ENCODE measurements at places on chromosomes 12 and 14. TPM values are rescaled to one million over a fixed set of nuclear protein-coding genes. Genes with fewer than 3 reads are reported as not detected.

- no peak overlapping the region for H3K27ac ChIP-seq
- no peak for DNase-seq
- H3K27me3 ChIP-seq: no peaks in the 10 kb centered on the region
- H3K4me1 ChIP-seq: no peaks in the 10 kb centered on the region
- no peak overlapping the region for H3K4me3 ChIP-seq
- H3K36me3 ChIP-seq: no peaks in the 10 kb centered on the region
Measured at GRCh38 chr12:9240776-9241175, 32.6 kb upstream of the PZP start.

- H3K4me1 ChIP-seq: no peaks in the 10 kb centered on the region
- no peaks in the 10 kb centered on the region for H3K36me3 ChIP-seq
- no peak overlapping the region for H3K4me3 ChIP-seq
- peaks cover 50% of the 10 kb centered on the region for H3K27me3 ChIP-seq
- no peak for DNase-seq
Measured at GRCh38 chr12:102951841-102952240, 5.6 kb upstream of the ASCL1 start.

- no peaks in the 10 kb centered on the region for H3K27me3 ChIP-seq
- no peak overlapping the region for H3K4me3 ChIP-seq
- H3K27ac ChIP-seq: no peak overlapping the region
- no peaks in the 10 kb centered on the region for H3K36me3 ChIP-seq
Measured at GRCh38 chr12:1491983-1492697, 102.2 kb downstream of the FBXL14 start.

DNA sequence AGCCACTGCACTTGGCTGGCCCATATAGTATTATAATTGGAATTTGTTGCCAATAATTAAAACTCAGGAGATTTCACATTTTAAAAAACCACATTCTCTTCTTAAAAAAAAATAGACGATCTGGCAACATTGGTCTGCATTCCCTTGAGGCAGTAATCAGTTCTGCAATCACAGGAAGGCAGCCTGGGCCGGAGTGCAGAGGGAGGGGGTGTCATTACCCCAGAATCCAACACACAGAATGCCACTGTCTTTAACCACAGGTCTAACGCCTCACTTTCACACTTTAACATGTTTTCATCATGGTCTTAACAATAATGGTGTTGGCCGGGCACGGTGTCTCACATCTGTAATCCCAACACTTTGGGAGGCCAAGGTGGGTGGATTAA lies 100.1 kb downstream of the SCARB1 start:
- no peak overlapping the region for H3K4me3 ChIP-seq
- H3K36me3 ChIP-seq: no peaks in the 10 kb centered on the region
- no peaks in the 10 kb centered on the region for H3K4me1 ChIP-seq
- no peaks in the 10 kb centered on the region for H3K27me3 ChIP-seq
- no peak for DNase-seq

GRCh38 chr14:42112108-42112507 lies 505.4 kb downstream of the LRFN5 start:
- H3K4me1 ChIP-seq: no peaks in the 10 kb centered on the region
- no peak for DNase-seq

DNA sequence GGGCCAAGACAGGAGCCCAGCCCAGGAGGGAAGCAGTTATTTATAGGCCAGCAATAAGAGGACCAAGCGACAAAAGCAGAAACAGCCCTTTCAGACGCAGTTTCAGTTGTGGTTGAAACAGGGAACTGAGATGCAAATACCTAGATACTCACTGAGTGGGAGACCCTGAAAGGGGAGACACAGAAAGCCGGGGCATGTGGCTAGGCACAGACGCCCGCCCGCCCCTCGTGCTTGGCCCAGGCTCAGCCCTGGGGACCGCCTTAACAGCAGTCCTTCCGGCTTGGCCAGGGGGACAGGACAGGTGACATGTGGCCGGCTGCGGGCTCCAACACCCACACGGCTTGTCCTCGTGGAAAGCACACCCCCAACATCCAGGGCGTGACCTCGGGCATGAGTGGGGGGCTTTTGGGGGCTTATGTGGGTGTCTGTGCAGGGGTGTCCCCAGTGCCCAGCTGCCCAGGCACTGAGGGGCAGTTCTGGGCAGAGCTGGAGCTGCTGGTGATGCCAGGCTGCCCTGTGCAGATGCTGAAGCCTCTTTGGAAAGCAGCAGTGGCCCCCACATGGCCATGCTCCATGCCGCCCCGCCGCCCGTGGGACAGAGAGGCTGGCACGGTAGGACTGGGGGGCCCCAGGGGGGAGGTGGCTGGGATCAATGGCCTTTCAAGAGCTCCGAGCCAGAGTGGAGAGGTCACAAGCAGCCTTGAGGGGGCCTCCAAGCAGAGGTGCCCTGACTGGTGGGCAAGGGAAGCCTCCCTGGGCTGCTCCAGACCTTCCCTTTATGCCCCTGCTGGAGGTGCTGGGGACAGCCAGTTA lies 2.1 kb downstream of the PLD4 start:
- H3K4me3 ChIP-seq: no peak overlapping the region
- H3K4me1 ChIP-seq: no peaks in the 10 kb centered on the region
- no peaks in the 10 kb centered on the region for H3K36me3 ChIP-seq
- no peak for DNase-seq
- peaks cover 11% of the 10 kb centered on the region for H3K27me3 ChIP-seq

DNA sequence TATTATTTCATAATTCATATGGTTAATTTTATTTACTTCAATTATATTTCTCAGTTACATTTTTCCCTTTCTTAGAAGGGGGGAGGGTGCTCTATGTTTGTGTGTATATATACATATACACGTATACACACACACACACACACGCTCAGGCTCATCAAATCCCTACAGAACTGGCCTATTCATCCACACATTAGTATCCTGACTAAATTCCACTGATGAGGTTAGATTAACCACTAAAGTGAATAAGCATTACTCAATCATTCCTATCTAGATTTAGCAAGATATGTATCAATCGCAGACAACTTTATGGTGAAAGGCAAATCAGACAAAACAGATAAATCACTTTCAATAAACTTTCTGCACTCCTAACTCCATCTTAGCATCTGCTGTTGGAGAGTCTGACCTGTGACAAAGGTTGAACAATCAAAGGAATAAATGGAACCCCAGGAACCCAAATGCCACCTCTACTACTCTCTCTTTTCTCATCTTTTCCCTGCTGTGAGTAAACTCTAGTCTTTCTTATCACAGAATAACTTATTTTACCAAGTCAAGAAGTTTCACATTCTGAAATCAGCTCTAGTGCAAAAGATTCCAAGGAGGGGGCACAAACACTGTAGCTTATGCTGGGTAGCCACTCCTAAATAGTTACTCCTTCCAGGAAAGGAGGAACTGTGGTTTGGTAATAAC lies 67.6 kb downstream of the RALGAPA1 start:
- H3K27me3 ChIP-seq: no peaks in the 10 kb centered on the region
- no peaks in the 10 kb centered on the region for H3K4me1 ChIP-seq
- no peak overlapping the region for H3K27ac ChIP-seq
- H3K36me3 ChIP-seq: no peaks in the 10 kb centered on the region

DNA sequence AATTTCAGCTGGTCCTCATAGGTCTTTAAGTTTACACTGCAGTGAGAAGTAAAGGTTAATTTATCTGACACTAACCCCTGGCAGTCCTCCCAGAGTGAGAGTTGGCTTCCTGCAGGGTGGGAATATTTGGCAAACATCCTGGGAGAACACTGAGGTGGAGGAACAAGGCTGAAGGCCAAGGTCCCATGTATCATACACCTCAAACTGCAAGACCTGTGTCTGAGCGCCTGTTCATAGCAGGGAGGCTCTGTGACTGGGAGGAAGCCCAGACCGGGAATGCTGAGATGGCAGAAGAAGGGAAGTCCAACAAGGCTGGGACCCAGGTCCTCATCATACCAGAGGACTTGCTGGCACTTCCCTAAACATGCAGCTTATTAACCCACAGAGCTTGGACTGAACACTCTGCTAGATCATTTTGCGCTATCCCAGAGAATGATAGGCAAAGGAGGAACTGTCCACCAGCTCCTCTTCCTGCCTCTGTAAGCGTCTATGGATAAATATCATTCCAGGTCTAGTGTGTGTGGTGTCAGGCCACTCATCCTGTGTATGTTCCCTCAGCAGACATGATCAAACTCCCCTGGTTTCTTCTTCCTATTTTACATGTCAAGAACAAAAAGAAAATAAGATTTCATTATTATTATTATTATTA lies 199.6 kb upstream of the CNOT2 start:
- peak overlapping the region; percentile 30 for H3K27ac ChIP-seq
- DNase-seq: peak; percentile 82
- no peak overlapping the region for H3K4me3 ChIP-seq
- no peaks in the 10 kb centered on the region for H3K36me3 ChIP-seq
- H3K27me3 ChIP-seq: no peaks in the 10 kb centered on the region

DNA sequence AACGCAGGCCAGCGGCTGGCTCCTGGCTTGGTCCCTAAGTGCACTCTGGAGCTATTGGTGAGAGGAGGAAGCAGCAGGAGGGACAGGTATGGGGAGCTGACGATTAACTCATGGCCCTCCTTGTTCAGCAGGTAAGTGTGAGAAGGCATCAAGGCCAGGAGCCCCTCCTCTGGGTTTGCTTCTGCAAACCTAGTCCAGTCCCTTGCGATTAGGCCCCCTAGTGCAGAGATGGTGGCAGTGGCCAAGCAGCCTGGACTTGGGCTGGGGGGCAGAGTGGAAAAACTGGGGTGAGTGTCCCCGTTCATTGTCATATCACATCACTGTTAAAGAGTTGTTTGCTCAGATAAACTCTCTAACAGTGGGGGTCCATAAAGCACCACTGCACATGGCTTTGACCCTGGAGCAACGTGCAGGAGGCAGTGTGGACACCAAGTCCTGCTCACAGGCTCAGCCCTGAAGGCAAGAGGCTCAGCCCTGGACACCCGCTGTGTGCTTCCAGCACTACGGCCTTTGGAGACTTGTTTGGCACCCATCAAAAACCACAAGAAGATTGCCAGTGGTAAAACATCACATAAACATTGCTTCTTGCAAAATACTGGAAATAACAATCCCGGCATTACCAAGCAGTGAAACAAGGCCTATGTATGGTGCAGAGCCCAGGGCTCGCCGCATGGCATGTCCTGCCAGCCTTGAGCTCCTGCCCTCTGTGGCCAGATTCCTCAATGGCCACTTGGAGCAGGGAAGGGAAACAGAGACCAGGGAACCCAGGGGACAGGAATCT lies 184.3 kb upstream of the RTL1 start:
- H3K36me3 ChIP-seq: no peaks in the 10 kb centered on the region
- peak; percentile 10 for DNase-seq
- H3K4me1 ChIP-seq: no peaks in the 10 kb centered on the region
- H3K4me3 ChIP-seq: no peak overlapping the region
- no peak overlapping the region for H3K27ac ChIP-seq

DNA sequence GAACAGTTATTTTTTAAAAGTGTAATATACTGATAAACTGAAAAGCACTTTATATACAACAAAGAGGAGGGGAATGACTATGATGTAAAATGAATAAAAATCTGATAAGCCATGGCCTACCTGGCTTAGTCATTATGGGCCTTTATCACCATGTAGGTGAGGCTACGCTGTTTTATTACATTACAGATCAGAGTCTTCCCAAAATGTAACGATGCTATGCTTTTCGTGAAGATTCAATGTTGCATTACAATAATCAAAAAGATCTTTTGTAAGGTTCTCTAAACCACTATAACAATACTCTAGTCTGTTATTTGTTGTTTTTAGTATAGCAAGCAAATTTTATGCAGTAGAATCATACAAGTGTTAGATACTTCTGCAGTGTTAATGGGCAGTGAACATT lies 34.2 kb downstream of the ARID4A start:
- H3K4me3 ChIP-seq: no peak overlapping the region
- DNase-seq: no peak
- H3K4me1 ChIP-seq: no peaks in the 10 kb centered on the region
- H3K36me3 ChIP-seq: no peaks in the 10 kb centered on the region

- no peak overlapping the region for H3K4me3 ChIP-seq
- no peak for DNase-seq
- H3K27ac ChIP-seq: no peak overlapping the region
Measured at GRCh38 chr14:22370084-22370847, 218.8 kb downstream of the DAD1 start.

- no peaks in the 10 kb centered on the region for H3K36me3 ChIP-seq
- H3K27ac ChIP-seq: peak overlapping the region; percentile 92
- H3K27me3 ChIP-seq: no peaks in the 10 kb centered on the region
Measured at GRCh38 chr12:6204533-6205143, 4.4 kb downstream of the CD9 start.

GRCh38 chr12:51926064-51926632 lies 18.8 kb downstream of the ACVRL1 start:
- peaks cover 10% of the 10 kb centered on the region for H3K4me1 ChIP-seq
- H3K36me3 ChIP-seq: no peaks in the 10 kb centered on the region
- no peaks in the 10 kb centered on the region for H3K27me3 ChIP-seq

Gene NINJ2
- 4.2 TPM for total RNA-seq

GRCh38 chr14:80776186-80776585 lies 165.4 kb downstream of the CEP128 start:
- no peaks in the 10 kb centered on the region for H3K36me3 ChIP-seq
- H3K27ac ChIP-seq: no peak overlapping the region
- DNase-seq: no peak
- no peaks in the 10 kb centered on the region for H3K4me1 ChIP-seq
- H3K27me3 ChIP-seq: no peaks in the 10 kb centered on the region

GRCh38 chr14:46352844-46353243 lies 298.7 kb downstream of the RPL10L start:
- H3K4me1 ChIP-seq: no peaks in the 10 kb centered on the region
- no peak overlapping the region for H3K4me3 ChIP-seq
- no peak overlapping the region for H3K27ac ChIP-seq
- no peak for DNase-seq
- H3K27me3 ChIP-seq: no peaks in the 10 kb centered on the region

GRCh38 chr12:63941879-63942278 lies 97.4 kb downstream of the SRGAP1 start:
- no peaks in the 10 kb centered on the region for H3K36me3 ChIP-seq
- DNase-seq: no peak
- H3K27ac ChIP-seq: no peak overlapping the region
- no peaks in the 10 kb centered on the region for H3K27me3 ChIP-seq
- H3K4me1 ChIP-seq: no peaks in the 10 kb centered on the region

DNA sequence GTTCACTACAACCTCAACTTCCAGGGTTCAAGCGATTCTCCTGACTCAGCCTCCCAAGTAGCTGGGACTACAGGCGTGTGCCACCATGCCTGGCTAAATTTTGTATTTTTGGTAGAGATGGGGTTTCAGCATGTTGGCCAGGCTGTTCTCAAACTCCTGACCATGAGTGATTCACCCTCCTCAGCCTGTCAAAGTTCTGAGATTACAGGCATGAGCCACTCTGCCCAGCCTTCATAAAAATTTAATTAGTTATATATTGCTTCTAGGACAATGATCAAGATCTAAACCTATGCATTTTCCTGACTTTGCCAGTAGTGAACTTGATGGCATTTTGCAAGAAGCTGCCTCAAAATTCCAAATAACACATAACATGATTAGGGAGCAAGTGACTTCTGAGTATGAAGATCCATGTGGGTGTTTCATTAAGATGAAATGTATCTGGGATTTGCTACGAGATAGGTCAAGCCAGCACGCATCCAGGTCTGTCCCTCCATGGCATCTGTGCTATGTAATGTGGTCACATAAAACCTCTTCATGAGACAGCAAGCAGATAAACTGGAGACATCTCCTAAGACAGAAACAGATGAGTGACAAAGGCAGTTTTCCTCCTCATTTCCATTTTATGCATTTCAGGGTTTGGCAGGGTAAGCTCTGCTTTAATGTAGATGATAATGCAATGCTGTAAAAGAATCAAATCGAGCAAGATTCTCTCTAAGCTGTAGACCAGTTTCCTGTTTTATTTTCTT lies 319.4 kb upstream of the ATP2B1 start:
- H3K36me3 ChIP-seq: no peaks in the 10 kb centered on the region
- no peak for DNase-seq
- H3K4me3 ChIP-seq: no peak overlapping the region
- H3K4me1 ChIP-seq: no peaks in the 10 kb centered on the region
- no peaks in the 10 kb centered on the region for H3K27me3 ChIP-seq

Gene SLC25A47
- total RNA-seq: not detected
